ENCODE measurements at places on chromosomes 12 and 14.
A peak's percentile ranks its signal among the peaks of the same experiment; 100 is the strongest.

DNA sequence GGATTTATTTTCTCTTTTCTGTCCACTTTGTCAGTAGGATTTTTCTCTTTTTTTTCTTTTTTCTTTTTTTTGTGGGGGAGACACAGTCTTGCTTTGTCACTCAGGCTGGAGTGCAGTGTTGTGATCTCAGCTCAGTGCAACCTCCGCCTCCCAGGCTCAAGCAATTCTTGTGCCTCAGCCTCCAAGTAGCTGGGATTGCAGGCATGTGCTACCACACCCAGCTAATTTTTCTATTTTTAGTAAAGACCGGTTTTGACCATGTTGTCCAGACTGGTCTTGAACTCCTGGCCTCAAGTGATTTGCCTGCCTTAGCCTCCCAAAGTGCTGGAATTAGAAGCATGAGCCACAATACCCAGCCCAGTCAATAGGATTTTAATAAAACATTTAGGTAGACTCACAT is 21.0 kb upstream of the TBK1 start:
- DNase-seq: no peak

DNA sequence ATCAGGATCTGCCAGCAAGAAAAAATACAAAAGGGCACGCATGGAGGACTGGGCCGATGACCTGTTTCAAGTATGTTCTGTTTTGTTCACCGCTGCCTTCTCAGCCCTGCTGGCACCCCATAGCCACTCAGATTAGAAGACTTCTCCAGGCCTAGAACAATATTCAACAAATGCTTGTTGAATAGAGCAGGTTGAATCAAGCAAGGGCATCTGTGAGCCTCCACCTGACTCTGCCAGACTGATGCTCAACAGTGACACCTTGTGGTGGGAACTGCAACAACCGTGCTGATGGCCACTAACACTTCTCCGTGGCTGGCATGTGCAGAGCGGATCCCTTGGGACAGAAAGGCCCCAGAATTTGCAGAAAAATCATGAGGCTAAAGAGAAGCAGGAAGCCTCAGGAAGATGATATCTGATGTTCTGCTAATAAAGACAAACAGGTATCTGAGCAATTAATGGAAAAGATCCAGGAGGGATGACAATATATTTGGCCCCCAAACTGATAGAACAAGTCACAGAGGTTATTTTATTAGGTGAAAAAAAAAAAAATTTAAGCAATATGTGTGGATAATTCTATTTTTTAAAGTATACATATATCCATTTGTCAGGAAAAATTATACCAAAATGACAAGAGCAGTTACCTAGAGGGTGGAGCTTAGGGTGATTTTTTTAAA is 114.3 kb downstream of the KSR2 start:
- DNase-seq: peak; percentile 25

- DNase-seq: no peak
Measured at GRCh38 chr12:4441355-4442335, 4.0 kb downstream of the FGF6 start.

- no peak for DNase-seq
Measured at GRCh38 chr12:52865090-52865944, 16.5 kb upstream of the KRT78 start.

- DNase-seq: no peak
Measured at GRCh38 chr12:2834581-2835491, at the start of gene NRIP2. Gene NRIP2 (minus strand): TSS chr12:2835035. CDS start chr12:2834983, 52 bp downstream.

- no peak for DNase-seq
Measured at GRCh38 chr12:12166751-12167150, 96.0 kb downstream of the BCL2L14 start.

DNA sequence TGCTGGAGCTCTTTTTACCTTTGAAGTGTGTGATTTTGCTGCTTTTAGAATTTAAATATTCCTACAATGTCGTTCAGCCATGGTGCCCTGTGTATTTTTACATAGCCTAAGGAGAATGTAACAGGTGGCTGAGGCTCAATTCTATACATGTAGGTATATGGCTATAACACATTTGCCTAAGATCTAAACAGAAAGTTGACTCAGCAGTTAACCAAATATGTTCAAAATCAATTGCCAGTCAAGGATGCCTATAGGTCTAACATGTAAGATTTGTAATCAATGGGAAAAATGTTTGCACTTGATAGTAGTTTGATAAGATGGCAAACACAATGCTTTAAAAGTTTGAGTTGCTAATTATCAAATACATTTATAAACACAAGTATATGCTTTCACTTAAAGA is 8.2 kb downstream of the PAWR start:
- no peak for DNase-seq

DNA sequence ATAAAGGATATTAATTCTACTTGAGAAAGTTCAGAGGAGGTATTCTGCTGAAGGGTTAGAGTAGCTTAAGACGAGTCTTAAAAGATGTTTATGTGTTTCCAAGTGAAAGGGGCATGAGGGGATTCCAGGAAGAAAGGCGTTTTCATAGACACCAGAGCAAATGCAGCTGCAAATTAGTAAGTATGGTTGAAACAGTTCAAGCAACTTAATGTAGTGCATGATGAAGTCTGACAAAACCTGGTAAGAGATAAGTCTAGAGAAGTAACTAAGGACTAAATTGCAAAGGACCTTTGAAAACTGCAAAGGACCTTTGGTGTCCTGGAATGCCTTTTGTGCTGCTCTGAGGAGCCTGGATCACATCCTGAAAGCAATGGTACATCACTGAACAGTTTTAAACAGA is 11.5 kb downstream of the LUM start:
- no peak for DNase-seq

DNA sequence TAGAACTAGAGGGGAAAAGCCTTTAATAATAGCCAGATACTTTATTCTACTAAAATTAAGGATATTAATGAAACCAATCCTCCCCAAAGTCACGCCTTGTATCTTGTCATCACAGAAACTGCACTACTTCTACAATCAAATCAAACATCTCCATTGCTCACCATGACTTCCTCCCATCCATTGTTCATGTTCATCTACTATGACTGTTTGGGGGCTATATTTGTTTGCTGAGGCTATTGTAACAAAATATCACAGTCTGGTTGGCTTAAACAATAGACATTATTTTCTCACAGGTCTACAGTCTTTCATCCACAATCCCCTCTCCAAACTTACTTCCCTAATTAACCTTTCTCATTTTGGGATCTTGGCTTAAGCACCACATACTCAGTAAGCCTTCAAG is 193.6 kb upstream of the FSCB start:
- no peak for DNase-seq

DNA sequence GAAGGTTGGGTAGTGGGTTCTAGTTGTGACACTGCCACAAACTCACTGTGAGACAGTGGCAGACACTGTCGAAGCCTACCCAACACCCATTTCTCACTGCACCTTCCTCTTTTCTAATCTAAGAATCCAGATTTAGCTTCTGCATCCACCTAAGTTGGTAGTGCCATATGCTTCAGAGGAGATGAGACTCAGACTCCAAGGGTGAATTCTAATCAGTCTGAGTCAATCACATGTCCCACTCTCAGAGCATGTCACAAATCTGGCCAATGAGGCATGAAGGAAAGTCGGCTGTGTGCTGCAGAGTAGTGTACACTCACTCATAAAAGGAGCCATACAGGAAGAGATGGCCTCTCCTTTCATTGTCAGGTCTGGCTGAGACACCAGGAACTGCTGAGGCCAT is 102.1 kb upstream of the RAP1B start:
- no peak for DNase-seq

GRCh38 chr12:47082283-47082682 is 2.5 kb upstream of the AMIGO2 start:
- no peak for DNase-seq

GRCh38 chr12:6605421-6606330 is 1.5 kb downstream of the CHD4 start:
- peak; percentile 46 for DNase-seq

DNA sequence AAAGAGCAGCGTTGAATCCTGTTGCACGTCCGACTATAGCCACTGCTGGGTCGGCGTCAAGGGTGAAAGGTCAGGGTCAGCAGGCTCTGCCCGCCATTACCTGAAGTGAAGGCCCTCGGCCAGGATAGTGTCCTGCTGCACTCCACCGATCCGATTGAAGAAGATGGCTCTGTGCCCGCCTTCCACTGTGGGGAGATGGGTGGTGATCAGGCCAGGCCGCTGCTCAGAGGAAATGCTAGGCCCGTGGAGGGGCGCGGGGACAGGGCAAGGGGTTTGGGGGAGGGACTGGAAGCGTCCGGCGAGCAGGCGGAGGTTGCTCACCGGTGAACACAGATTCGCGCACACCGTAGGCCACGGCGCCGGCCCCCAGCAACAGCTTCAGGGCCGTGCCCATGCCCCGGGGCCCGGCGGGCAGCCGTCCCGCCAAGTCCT is 352 bp downstream of the PHB2 start:
- DNase-seq: no peak

GRCh38 chr12:66085213-66085612 is 45.3 kb downstream of the LLPH start:
- DNase-seq: no peak

DNA sequence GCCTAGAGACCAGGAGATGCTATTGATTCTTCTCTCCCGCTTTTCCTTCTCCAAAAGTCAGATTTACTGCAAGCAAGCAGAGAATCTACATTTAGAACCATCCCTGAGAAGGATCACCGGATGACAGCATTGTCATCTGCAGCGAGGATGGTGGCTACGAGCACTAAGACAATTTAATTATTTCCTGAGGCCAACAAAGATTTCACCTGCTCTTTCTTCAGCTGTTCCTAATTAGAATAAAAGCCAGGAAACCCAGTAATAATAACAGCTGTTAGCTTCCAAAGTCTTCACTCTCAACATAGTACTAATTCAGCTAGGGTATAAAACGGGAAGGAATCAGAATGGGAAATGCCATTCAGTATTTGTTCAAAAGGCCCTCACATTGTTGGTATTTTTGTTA is 53.3 kb downstream of the TMTC1 start:
- DNase-seq: no peak

DNA sequence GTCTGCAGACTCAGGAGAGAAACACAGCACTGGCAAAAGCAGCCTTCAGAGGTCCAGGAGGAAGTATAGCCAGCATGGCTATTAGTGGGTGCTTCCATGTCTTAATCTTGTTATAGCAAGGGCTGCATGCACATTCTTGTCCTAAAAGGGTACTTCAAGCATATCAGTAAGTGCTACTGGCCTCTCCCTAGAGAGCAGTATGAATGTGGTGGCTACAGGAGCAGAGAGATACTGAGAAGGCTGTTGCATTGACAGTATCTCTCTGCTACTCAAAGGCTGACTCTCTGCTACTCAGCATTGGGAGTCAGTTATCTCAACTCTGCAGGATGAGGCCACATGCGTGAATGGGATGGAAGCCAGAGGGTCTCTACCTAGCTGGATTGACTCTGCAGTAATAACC is 2.0 kb downstream of the GARIN6 start:
- DNase-seq: no peak

DNA sequence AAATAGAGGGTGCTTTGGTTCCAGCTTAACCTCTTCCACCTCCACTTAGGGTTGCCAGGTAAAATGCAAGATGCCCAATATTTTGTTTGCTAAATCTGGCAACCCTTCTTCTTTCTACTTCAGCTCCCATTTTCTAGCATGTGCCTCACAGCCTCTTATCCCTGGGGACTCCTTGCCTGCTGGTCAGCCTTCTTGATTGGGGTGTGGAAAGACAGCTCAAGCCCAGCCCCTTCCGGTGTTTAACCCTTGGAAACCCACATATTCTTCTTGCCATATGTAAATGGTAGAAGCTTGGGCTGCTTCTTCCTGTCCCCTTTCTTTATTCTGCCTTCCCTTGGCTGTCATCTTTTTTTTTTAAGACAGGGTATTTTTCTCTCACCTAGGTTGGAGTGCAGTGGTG is 5.7 kb downstream of the SPIC start:
- DNase-seq: no peak

GRCh38 chr12:4934407-4935035 is 24.8 kb downstream of the KCNA1 start:
- DNase-seq: no peak

DNA sequence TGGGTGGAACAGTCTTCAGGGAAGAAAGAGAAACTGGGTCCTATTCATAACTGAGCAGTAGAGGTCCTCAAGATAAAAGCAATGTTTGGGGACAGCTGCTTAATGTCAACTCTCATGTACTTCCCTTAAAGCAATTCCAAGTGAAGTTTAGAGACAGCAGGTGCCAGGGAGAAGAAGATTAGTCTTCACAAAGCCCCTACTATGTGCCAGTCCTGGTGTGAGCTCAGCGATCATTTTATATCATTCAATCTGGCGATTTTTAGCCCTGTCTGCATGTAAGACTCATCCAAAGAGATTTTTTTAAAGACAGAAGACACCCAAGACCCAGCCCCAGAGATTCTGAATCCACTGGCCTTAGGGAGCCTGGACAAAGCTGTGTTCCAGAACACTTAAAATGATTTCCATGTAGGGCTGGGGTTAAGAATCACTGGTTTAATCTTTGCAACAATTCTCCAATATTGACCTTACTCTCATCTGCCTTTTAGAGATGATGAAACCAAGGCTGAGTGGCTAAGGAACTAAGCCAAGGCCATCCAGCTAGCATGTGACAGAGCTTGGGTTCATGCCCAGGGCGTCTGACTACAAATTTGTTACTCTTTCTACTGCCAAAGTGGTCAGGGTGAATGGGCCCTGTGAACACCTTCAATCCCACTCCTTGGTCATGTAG is 404.5 kb upstream of the TBX3 start:
- no peak for DNase-seq

- DNase-seq: no peak
Measured at GRCh38 chr14:105095236-105095805, 30.1 kb upstream of the GPR132 start.

GRCh38 chr12:13976028-13976584 is 5.3 kb downstream of the GRIN2B start:
- DNase-seq: no peak

Measured in T-helper 2 cell treated with Interferon-gamma antibody and Interleukin-4, amounts not matched to agents 5 μg/mL and 100 μg/mL, for 36 hours (primary cell).